ENCODE measurements at places on chromosomes 7 and 10. TPM values are rescaled to one million over a fixed set of nuclear protein-coding genes. Genes with fewer than 3 reads are reported as not detected.

GLRX3 gene
- 80.6 TPM for total RNA-seq

GRCh38 chr7:19489162-19489820, 219.5 kb downstream of the POLR1F start:
- no peak for DNase-seq
- H3K36me3 ChIP-seq: no peaks in the 10 kb centered on the region
- H3K27ac ChIP-seq: no peak overlapping the region
- H3K27me3 ChIP-seq: no peaks in the 10 kb centered on the region
- no peak overlapping the region for H3K4me3 ChIP-seq

GRCh38 chr10:49410365-49411074, 14.6 kb upstream of the DRGX start:
- H3K36me3 ChIP-seq: no peaks in the 10 kb centered on the region
- no peaks in the 10 kb centered on the region for H3K4me1 ChIP-seq
- no peak overlapping the region for H3K27ac ChIP-seq
- H3K27me3 ChIP-seq: peaks cover 31% of the 10 kb centered on the region
- no peak for DNase-seq
- H3K4me3 ChIP-seq: no peak overlapping the region

GRCh38 chr7:44122529-44122928, 819 bp downstream of the POLD2 start:
- peaks cover 33% of the 10 kb centered on the region for H3K36me3 ChIP-seq
- peaks cover 37% of the 10 kb centered on the region for H3K4me1 ChIP-seq
- no peak for DNase-seq
- peak overlapping the region; percentile 60 for H3K27ac ChIP-seq
- H3K4me3 ChIP-seq: peak overlapping the region; percentile 73
- peaks cover 12% of the 10 kb centered on the region for H3K27me3 ChIP-seq

TAS2R38 gene
- total RNA-seq: not detected

DNA sequence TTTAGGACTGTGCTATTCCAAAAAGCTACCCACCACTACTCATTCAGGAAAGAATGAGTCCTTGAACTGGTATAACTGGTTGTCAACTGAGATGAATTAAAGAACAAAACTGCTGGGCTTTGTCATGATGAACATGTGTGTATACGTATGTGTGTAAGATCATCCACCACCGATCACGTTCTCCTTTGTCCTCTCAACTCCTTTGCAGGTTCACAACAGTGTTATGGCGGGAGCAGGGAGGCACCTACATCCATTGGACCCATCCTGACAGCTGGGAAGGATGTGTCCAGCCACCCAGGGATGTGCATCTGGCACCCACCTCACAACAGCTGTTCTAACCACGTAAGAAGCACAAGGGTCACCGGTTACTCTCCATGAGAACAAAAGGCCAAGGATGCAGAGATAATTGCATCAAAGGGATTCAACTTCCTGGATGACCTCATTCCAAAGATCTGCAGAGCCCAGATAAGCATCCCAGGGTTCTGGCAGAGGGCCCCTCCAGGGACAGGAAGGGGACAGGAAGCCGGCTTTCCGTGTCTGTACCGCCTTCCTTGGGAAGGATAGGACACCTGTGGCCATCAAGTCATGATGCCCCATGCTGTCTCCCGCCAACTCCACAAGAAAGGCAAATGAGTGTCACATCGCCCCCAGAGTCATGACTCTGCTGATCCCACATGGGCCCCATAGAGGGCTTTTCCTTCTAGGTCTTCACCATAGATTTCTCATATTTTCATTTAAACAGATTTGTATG, 66.1 kb downstream of the STEAP1B start:
- H3K27ac ChIP-seq: no peak overlapping the region
- H3K36me3 ChIP-seq: no peaks in the 10 kb centered on the region
- H3K27me3 ChIP-seq: peaks cover 15% of the 10 kb centered on the region
- peaks cover 3% of the 10 kb centered on the region for H3K4me1 ChIP-seq
